NCI-H187 treated with DMSO at 0.1 percent for 48 hours (cell line): ENCODE measurements at places on chromosomes 1 and 21.

DNA sequence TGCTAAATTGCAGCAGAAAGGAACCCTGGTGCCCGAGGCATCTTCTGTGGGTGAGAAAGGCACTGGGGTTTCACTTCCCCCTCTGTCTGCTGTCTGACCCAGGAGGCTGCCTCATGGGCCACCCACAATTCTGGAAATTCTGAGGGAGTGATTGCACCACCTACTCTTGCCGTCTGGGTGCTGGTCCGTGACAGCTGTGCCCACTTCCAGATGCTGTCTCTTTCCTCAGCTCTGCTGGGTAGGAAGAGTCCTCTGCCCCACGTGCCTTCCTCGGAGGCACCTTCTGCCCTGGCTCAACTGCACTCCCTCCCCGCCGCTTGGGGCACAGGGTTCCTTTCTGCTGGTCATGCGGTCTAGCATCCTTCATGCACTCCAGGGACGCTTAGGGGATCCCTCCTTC lies 96.3 kb downstream of the ARHGEF10L start:
- no peak for DNase-seq

GRCh38 chr1:167695147-167695546 lies 26.6 kb upstream of the MPZL1 start:
- no peak for DNase-seq

DNA sequence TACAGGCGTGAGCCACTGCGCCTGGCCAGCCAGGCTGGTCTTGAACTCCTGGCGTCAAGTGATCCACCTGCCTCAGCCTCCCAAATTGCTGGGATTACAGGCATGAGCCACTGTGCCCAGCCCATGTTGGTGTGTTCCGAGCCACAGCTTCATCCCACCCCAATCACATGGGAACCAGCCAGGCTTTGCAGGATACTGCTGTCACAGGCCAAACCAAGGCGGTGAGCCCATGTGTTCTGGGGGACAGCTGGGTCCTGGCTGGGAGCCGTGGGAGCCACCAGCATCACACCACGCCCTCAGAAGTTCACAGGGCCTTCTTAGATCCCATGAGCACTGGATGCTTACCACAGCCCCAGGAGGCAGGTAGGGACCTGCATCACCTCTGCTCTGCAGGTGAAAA lies 56.9 kb downstream of the DHRS3 start:
- no peak for DNase-seq

GRCh38 chr1:244097523-244098405 lies 46.7 kb downstream of the ZBTB18 start:
- no peak for DNase-seq

- no peak for DNase-seq
Measured at GRCh38 chr1:69305621-69306020, 262.1 kb upstream of the LRRC7 start.

GRCh38 chr1:52348704-52349300 lies 17.2 kb downstream of the CC2D1B start:
- no peak for DNase-seq

DNA sequence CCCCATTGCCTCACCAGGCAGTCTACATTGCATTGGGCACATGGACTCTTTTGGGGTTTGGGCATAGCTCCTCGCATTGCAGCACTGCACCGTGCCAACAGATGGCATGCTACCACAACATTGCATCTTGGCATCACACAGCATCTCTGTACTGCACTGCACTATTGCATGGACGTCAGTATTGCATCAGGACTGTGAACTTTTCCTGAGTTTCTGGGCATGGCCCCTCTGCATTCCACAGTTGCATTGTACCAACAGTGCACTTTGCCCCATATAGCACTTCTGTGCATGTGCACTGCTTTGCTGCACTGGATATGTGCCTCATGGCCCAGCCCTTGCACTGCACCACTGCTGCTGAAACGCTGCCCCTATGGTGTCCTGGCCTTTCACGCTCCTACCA lies 9.6 kb downstream of the PTPRU start:
- DNase-seq: no peak

DNA sequence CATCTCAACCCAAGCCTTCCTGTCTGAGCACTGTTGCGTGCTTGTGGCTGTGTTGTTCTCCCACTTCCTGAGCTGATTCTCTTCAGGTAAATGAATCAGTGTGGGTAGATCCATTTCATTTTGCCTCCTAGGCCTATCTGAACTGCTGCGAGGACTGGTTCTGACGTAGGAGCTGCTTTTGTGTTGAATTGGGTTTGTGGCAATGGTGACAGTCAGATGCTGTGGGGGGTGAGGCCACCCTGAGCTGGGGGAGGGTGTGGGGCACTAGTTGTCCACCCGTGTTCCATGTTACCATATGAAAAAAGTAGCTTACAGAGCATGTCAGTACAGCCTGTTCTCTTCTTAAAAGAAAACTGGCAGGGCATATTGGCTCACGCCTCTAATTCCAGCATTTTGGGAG lies 81.5 kb downstream of the MRPS6 start:
- DNase-seq: no peak

- no peak for DNase-seq
Measured at GRCh38 chr1:150604226-150604588, 24.8 kb upstream of the MCL1 start.

GRCh38 chr1:52670604-52671003 lies 27.5 kb downstream of the COA7 start:
- no peak for DNase-seq

DNA sequence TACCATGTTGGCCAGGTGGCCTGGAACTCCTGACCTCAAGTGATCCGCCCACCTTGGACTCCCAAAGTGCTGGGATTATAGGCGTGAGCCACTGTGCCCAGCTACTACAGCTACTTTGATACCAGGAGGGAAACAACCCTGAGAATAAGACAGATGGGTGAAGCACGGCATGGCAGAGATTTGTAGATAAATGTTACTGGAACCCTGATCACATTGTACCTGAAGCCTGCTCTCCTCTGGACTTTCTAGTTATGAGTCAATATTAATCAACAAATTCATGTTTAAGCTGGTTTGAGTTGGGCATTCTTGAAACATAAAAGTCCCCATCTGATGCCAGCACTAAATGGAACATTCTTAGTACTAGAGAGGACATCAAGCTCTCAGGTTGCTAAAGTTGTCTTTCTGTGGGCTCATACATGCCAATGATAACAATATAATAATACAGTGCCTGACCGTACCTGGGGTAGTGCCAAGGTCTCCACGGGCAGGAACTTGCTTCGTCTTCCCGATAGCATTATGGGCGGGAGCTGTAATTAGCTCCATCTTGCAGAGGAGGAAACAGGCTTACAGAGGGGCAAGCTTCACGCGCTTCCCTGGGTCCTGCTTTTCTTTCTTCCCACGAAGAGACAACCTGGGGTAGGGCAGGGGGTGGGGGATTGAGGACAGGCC lies 30.7 kb upstream of the SLC19A1 start:
- DNase-seq: no peak

- no peak for DNase-seq
Measured at GRCh38 chr1:41323243-41323642, 38.0 kb upstream of the FOXO6 start.

DNA sequence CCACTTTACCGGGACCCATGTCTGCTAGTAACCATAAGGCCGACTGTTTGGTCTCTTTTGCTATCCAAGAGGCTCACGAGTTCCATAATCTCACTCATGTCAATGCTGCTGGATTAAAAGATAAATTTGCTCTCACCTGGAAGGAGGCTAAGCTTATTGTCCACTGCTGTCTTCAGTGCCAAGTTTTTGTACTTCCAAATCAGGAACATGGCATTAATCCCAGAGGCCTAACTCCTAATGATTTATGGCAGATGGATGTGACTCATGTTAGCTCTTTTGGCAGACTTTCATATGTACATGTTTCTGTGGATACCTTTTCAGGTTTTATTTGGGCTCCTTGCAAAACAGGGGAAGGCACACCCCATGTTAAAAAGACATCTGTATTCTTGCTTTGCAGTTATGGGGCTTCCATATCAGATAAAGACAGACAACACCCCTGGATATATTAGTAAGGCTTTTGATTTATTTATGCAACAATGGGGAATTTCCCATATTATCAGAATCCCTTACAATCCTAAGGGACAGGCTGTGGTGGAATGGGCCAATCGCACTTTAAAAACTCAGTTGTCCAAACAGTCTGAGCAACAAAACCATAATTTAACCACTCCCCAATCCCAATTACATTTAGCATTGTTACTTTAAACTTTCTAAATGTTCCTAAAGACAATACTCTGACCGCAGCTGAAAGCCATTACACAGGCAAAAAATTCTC lies 162.7 kb downstream of the IER5 start:
- DNase-seq: no peak

DNA sequence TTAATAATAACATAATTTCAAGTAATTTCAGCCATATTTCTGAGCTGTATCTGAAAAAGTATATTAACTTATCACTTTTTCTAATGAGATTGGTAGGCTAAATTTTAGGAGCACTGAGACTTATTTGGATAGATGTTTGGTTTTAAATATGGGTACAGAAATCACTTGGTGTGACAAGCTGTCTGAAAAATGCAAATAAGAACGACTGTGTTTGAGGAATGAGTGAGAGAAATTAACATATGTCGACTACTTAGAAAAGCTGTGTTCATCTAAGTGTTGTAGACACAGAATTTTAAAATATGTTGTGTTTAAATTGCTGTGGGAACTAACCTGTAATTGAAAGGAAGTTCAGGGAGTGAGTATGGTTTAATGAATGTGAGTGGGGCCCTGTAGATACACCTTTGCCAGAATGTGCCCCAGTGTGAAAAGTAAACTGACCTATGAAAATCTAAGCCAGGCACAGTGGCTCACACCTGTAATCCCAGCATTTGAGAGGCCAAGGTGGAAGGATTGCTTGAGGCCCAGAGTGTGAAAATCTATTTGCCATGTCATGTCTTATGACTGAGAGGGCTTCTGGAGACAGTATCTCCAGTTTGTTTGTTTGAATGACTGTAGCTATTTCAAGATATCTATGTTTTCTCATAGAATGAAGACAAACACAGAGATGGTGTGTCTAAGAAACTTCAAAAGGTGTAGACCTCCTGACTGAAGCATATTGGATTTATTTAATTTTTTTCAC lies 53.8 kb upstream of the LRRC8C start:
- DNase-seq: no peak

GRCh38 chr1:222387007-222387814 lies 160.7 kb downstream of the HHIPL2 start:
- DNase-seq: no peak

GRCh38 chr1:206658981-206659273 lies 23.6 kb downstream of the DYRK3 start:
- DNase-seq: no peak

DNA sequence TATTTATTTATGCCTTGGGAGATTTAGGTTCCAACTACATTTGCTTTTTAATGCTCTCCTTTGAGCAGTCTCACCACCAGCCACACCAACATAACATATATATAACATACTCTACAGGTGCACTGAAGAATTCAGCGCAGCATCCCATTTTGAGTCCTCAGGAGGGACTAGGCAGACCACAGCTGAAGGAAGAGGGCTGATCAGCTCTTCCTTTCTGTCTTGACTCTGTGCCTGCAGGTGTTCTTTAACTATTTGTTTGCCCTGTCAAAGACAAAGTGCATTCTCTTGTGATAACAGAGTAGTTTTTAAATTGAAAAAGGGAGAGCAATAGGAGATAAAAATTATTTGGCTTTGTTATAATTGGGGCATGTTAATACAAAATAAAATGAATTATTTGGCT lies 17.0 kb downstream of the HIPK1 start:
- no peak for DNase-seq

DNA sequence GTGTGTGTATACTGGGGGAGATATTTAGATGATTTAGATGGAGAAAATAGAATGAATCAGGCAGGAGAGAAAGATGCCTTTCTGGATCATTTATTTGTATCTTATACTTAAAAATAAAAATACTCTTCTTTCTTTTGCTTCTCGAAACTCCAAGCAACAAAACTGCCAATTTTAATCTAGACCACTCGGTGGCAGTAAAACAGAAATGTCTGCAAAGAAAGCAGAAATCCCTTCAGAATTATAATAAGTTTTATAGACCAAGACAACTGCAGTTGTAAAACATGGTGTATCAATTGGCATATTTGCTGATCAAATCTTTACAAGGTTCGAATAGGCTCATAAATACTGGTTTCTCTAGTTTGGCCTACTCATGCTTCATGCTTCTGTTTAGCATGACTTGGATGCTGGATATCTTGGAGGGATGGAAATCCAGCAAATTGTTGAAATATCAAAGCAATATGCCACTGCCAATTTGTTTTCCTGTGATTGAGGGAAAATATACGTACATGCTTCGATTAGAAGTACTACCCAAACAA lies 15.1 kb upstream of the C1orf87 start:
- no peak for DNase-seq

GRCh38 chr1:163196449-163196787 lies 6.3 kb downstream of the RGS5 start:
- no peak for DNase-seq

GRCh38 chr1:209823143-209824041 lies 4.4 kb upstream of the UTP25 start:
- no peak for DNase-seq

DNA sequence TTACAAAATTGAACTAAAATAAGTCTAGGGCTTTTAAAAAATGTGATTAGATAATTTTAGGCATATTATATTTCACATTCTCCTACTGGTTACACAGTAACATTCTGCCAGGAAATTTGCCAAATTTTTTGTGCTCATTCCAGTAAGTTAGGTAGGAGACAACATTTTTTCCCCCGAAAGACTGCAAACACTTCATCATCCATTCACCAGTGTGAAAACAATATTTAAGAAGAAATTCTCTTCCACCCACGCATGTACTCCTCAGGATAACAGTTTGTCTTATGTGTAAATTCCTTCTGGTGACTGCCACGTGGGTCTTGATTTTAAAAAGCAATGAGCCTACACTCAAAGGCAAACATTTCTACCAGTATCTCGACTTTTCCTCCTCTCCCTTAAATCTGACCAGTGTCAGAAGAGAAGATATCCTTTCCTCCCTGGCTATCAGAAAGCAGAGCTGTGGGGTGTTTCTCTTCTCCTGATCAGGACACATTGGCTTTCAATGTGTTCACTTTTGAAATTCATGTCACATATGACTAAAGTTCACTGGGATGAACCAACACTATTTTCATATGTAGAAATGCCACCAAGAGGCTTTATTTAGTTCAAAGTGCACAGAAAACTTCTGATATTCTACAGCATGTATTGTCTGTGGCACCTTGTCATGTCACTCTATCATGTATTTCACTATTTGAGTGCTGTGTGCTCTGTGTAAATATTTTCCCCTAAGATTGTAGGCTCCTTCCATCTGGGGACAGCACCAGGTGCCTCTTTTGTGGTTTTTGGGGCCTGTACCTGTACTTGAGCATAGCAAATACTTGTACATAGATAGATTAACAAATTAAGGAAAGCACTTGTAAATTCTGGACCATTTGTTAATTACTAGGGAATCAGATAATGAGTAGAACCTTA lies 38.6 kb downstream of the LHX9 start:
- no peak for DNase-seq

GRCh38 chr1:83508485-83509151 lies 490.3 kb downstream of the TTLL7 start:
- DNase-seq: no peak

DNA sequence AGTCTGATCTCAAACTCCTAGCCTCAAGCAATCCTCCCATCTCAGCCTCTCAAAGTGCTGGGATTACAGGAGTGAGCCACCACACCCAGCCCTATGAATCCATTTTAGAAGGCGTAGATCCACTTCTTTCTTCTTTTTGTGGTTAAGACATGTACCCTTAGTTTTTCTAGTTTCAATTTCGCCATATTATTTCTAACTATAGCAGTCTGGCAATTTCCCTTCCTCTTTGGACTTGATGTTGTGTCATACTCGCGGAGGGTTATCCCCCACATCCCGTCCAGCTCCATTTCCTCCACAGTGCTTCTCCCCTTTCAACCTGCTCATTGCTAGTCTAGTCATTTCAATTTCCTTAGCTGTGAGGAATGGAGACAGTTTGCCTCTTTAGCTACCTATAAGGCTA lies 5.2 kb upstream of the LRRC8D start:
- no peak for DNase-seq
